ENCODE measurements at places on chromosomes 7 and 10.

GRCh38 chr10:29734962-29735627, 100.3 kb upstream of the SVIL start:
- peak; percentile 4 for DNase-seq

GRCh38 chr7:28762651-28763050, 195.5 kb downstream of the TRIL start:
- DNase-seq: no peak

GRCh38 chr10:116132780-116133399, 140.1 kb downstream of the GFRA1 start:
- DNase-seq: no peak

DNA sequence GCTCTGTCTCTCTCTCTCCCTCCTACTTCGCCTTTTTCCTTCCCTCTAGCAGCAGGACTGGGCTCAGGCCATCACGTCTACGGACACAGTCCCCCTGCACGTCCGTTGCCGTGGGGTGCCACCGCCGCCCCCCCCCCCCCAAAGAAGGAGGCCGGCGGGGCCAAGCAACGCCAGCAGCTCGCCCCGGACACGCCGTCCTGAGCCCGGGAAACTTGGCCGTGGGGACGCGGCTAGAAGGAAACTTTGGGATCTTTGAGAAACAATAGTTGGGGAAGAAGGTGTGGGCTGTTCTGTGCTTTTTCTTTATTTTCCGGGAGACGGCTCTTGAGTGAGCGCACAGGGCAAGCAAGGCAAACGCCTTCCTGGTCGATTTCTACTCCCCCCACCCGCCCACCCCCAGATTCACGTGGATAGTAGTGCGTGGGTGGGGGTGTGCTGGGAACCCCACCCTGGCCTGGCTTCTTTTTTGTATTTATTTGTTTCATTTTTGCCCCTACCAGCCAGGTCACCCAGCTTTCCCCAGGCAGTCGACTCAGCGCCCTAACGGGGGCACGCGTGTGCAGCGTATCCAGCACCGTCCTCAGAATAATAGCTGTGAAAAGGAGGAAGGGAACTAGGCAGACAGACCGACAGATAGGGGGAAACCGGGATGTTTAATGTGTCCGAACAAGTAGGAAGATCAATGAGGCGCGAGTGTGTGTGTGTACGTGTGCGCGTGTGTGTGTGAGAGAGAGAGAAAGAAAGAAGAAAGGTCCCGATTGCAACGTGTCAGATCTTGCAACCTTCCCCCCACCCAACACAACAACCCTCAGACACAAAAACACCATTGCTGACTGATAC, 1.4 kb downstream of the MXI1 start:
- DNase-seq: no peak

DNA sequence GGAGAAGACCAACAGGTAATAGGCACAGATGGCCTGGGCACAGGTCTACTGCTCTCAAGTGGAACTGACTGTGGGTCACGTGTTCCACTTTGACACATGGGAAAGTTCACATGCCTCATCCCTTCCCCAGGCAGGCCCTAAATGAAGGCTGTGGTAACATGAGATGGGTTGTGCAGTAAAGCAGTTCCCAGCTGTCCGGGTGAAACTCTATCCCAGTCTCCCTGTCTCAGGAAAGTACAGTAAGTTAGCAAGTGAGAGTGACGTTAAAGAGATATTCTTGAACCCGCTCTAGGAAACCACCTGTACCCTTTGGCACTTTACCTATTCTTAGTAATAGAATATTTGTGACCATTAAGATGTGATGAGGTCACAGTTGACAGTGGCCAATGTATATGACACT, 343.7 kb upstream of the AOAH start:
- DNase-seq: peak; percentile 86

DNA sequence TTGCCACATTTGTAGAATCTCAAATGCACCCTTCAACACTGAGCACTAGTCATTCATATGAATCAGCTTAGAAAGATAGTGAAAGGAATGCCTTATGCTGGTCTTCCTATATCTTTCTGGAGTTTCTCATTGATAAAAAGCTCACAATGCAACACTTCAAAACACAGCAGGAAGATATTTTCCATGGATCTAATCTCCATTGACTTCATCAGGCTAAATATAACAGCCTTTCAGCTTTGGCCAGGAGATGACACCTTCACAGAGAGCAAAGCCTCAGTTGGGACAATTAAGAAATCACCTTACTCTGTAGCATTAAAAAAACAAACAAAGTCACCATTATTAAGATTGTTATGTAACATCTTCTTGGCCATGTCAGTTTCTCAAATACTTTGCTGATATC, 6.7 kb downstream of the NRP1 start:
- no peak for DNase-seq

All from SHP77 (cell line).